HL-60 (cell line): ENCODE measurements at places on chromosomes 6 and 20.

- DNase-seq, result no peak
Measured at GRCh38 chr20:37821696-37822095, 81.2 kb upstream of the VSTM2L start.

- no peak for DNase-seq
Measured at GRCh38 chr6:35485402-35485877, 11.4 kb downstream of the TEAD3 start.

DNA sequence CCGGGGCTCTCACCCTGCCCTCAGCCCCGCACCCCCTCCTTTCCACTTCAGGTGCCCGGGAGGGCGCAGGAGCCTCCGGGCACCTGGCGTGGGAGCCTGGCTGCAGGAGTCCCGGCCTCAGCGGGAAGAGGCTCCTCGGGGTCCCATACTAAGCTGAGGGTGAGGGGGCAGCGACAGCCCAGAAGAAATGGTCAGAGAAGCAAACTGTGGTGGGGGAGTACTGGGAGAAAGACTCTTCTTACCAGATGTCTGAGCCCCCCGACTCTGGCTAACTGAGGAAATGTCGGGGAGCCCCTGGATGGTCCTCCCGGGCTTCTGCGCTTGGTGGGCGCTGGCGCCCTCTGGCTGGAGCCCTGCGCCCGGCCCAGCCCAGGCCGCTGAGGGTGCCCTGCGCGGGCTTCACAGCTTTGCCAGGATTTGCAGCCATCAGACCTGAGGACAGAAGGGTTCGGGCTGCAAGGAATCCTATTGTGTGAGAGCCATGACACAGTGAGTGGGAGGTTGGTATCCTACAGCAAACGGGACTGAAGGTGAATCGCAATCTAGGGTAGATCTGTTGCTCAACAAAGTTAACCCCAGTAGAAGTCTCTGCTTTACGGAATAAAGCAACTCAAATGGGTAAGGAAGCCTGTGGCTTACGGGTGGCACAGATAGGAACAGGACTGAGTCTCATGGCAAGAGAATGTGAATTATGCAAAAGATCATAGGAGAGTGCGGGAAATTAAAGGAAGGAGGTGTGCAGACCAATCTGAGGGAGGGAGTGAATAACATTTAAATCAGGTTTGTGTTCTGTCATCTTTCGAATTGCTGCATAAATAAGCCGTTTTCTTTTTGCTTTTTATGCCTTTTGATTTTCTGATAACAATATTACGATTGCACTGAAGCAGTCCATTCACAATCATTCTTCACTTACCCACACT is 639 bp upstream of the RCAN2 start:
- DNase-seq, result no peak

- no peak for DNase-seq
Measured at GRCh38 chr6:100575921-100576320, 111.2 kb upstream of the SIM1 start.

DNA sequence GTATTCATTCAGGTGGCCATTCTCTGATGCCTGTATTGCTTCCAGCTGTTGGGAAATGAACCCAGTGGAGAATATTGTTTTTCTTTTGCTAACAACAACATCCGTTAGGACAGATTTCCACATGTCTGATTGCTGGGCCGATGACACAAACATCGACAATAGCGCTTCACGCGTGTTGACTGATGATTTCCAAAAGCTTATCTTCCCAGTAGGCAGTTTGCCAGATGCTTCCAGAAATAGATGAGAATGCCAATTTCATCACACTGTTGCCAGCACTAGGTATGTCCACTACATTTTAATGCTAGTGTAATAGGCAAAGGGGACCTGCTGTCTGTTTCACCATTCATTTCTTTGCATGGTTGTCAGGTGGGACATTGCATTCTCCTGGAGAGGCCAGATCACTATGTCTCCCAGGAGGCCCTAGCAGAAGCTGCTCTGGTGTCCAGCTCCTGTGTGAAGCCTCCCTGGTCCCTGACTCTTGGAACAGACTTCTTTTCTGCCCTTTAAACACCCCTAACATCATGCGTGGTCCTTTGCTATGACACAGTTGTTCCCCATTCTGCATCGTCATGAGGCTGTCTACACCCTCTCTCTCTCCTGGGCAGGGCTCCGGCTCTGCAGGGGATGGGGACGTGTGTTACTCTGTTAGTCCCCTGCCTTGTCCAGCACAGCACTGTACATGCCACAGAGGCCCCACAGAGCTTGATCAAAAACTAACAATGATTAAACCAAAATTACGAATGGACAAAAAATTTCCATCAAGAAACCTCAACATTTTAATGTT is 181.6 kb downstream of the CDH26 start:
- DNase-seq, result no peak

DNA sequence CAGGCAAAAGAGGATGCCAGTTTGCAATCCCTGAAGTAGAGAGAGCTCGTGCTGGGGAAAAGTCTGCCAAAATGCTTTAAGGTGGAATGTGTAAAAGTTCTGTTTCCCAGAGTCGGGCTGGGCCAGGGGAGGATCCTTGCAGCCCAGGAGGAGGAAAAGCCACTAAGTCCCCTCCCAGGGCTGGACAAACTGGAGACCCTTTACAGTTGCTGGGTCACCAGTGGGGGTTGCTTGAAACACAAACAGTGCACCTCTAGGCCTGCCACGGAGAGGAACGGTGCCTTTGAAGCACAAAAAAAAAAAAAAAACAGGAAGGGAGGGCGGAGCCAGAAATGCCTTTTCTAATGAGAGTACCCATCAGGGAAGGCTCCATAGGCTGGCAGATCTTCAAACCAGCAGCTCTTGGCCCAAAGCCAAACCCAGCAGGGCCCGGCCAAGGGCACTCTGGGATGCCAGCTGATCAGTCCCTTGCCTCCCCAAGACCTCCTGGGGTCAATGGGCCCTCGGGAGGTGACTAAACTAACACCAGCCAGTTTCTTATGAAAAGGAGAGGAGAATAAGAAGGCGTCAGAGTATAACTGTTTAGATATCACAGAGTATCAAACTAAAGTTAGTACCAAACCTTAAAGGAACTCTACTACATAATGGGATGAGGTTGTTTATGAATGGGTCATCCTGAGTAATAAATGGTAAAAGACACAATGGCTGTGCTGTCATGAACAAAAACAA is 23.7 kb downstream of the HLA-A start:
- DNase-seq, result peak; percentile 79

DNA sequence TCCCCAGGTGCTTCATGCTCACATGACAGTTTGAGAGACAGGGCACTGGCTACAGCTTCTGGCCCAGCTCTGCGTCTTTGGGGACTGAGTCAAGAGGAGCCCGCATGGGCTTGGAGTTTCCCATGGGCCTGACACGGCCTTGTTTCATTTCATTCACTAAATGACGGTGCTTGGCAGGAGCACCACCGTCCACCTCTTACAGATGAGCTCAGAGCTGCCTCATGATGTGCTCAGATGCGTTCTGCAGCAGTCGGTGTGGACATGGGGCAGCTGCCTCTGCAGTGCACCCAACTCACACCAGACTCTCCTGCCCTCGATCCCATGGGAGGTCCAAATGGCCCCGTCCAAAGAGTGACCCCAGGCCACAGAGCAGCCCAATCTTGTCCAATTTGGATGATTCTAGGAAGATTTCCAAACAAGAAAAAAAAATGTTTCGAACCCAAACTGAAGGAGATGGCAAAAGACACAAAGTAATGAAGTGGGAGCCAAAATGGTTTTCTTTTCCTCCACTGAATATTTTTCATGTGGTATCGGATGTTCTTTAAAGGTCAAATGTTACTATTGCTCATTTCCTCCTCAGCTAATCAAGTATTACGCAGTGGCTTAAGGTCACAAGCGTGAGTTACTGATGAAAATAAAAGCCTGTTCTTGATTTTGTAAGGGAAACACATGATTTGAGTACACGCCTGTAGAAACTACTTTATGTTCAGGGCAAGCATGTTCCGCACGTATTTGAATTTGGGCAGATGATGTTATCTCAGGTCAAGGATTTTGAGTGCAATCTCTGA is 524.2 kb downstream of the CDH26 start:
- no peak for DNase-seq

- no peak for DNase-seq
Measured at GRCh38 chr6:144055121-144055931, 40.0 kb downstream of the SF3B5 start.

DNA sequence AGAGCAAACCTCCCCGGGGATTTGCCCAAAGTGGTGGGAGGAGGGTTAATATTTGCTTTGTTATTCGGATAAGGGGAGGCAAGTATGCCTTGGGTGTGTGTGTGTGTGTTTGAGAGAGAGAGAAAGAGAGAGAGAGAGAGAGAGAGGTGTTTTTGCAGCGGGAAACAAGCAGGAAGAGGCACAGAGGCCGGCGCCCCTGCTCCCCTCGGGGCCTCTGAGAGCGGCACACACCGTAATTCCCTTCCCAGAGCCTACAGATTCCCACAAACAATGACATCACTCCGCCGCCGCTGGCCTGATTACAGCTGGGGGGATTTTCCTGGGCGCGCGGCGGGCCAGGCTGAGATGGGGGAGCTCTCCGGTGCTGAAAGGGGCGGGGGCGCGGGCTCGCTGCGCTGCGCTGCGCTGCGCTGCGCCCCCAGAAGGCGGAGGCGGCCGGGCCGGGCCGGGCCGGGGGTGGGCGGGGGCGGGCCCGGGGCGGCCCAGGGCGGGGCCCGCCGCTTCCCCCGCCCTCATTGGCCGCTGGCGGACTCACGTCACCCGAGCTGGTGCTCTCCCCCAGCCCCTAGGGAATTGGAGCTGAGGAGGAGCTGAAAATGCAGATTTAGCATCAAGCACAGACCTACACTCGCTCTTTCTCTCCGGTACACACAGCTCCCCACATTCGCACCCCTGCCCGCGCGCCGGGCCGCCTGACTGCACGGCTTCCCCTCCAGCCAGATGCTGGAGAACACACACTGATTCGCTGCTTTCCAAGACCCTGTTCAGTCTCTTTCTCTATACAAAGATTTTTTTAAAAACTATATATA is at the start of gene PCSK2:
Gene PCSK2, plus strand, starts transcription at position 631 of the 809 bp plus-strand sequence. CDS start 266 bp downstream, outside the sequence.
- no peak for DNase-seq

GRCh38 chr6:38150681-38151296 is 331.3 kb downstream of the ZFAND3 start:
- no peak for DNase-seq

- no peak for DNase-seq
Measured at GRCh38 chr6:166460473-166461437, 78.0 kb upstream of the MPC1 start.

GRCh38 chr20:18986895-18987580 is 173.5 kb downstream of the SCP2D1 start:
- DNase-seq, result no peak

- no peak for DNase-seq
Measured at GRCh38 chr20:48054051-48054450, 268.8 kb upstream of the SULF2 start.

DNA sequence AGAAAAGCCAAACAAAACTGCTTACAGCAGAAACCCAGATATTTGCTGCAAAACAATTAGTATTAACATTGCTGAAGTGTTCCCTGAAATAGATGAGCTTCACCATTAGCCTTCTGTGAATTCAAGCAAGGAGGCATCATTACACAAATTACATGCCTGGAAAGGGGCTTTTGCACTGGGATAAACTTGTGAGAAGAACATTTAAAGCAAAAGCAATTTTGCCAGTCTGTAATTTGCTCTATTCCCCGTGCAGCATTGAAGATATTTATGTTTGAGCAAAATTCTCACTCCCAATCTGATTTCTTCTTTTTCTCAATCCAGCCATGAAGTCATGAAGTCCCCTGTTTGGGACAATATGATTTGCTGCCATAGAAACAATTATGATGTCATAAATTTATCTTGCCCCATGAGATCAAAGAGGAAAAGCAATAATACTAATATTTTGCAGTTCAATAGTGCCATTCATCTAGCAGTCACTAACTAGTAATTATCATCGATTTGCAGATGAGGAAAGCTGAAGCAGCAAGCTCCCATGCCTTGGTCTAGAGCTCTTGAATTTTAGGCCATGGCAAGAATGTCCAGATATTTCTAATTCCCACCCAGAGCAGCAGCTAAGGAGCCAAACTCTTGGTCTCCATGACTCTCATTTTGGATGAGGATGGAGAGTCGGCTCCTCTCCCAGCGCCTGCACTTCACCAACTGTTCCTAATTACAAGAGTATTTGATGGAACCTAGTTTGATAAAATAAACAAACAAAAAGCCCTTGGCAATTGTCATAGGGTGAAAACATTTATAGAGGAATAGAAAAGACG is 49.5 kb upstream of the CCN6 start:
- no peak for DNase-seq

- no peak for DNase-seq
Measured at GRCh38 chr20:19996917-19997316, 20.2 kb upstream of the NAA20 start.

DNA sequence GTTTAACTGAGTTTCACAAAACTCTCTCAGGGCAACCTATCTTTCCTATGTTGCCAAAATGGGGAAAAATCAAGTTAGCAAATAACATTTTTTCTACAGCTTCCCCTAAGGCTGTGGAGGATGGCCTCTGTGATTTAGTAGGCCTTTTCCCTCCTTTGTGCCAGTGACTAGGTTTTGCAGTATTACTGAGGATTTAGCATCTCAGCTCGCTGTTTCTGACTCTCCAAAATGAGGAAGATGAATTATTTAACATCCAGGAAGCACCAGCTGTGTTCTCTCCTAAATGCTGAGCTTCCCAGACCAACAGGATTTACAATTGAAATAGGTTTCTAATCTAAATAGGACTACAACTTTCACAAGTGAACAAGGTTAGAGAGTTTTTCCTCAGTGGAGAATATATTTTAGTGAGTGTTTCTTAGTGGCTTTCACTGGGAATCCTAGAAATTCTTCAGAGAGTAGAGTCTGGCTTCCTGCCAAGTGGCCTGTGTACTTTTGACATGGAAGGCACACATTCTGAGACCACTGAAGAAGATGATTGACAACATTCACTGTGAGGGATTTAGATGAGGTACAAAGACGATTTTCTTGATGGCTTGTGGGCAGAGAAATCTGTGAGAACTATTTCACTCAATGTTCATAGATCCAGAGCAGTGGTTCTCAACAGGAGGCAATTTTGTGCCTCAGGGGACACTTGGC is 62.4 kb downstream of the PTCHD4 start:
- no peak for DNase-seq

DNA sequence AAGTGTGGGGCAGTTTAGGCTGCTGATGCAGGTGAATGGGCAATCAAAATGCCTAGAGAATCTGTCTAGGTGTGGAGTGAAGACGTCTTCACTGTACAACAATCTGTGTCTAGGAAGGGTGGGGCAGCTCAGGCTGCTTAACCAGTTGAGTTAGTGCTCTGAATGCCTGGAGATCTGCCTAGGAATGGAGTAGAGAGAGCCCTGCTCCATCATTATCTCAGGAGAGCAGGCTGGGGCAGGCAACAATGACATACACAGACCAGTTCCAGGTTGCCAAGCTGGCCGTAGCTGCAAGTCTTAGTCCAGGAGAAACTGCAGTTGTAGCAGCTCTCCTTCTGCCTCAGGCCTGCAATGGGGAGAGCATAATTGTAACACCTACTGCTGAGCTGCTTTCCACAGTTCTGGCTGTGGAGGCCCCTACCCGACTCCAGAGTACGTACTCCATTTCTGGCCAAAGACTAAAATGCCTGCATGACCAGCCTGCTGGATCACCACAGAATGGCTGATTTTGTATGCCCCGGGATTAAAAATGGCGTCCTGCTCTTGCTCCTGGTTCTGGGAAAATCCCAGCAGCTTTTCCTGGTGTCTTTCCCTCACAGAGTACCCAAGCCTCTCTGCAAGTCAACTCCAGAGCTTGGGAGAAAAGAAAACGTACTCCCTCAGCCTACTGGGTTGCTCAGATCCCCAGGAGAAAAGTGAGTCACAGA is 545.4 kb downstream of the ADGRB3 start:
- DNase-seq, result no peak

GRCh38 chr20:16260911-16261310 is 312.3 kb downstream of the KIF16B start:
- DNase-seq, result no peak

GRCh38 chr20:21315138-21315537 is 12.0 kb downstream of the XRN2 start:
- DNase-seq, result no peak
